Cortex of kidney (tissue), 1 donor: ENCODE measurements at places on chromosomes 2 and 18.

DNA sequence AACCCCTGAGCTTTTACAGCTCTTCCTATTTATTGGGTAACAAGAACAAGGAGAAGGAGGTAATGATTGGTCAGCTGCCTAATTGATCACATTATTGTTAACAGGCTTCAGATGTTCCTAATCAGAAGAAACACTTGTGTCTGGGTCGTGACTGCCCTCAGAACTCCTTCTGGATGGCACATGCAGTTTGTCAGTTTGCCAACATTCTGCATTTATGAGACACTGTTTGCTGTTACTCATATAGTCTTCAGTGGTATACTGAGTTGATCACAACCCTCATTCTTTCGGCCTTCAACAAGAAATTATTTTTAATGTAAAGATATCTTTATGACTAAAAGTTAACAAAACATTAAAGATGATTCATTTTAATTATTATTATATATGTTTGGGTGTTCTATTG, 95.7 kb upstream of the DOCK10 start:
- no peak for DNase-seq

DNA sequence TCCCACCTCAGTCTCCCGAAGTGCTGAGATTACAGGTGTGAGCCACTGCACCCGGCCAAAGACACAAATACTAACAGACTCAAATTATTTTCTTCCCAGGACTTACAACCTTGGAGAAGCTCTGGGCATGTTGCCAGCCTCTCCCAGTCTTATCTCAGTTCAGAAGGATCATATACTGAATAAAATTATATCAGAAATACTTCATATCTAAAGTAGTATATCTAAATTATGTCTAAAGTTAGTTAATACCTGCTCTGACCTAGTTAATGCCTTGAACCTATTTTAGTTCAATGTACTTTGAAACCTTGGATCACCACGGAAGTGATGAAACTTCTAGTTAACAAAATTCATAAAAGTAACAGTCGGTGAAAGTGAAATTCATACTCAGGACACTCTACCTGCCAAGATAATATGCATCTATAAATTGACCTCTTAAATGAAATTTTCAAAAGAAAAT, 34.4 kb upstream of the CYBRD1 start:
- DNase-seq, result no peak

- no peak for DNase-seq
Observed at GRCh38 chr2:95057535-95058370, 32.2 kb downstream of the MAL start.

GRCh38 chr18:78779996-78780718, 199.5 kb upstream of the SALL3 start:
- no peak for DNase-seq

DNA sequence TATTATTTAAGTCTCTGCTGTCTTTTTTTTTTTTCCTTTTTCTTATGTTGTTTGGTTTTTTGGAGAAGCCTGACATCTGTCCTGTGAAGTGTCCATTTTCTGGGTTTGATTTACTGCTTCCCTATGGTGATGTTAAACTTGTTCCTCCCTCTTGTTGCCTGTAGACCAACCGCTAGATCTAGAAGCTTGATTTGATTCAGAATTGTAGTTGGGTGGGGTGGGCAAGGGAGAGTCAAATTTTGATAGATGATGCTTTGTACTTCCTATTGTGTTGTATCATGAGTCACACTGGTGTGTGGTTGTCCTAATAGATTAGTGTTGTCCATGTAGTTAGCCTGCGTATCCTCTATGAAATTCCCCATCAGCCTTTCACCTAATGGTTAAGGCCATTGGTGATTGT, 35.4 kb downstream of the CAB39 start:
- no peak for DNase-seq

GRCh38 chr2:3433339-3433699, 53.8 kb downstream of the TRAPPC12 start:
- no peak for DNase-seq
